ENCODE measurements at places on chromosomes 3 and 15.

GRCh38 chr3:188779281-188779980, 392.3 kb upstream of the TPRG1 start:
- no peak for DNase-seq

DNA sequence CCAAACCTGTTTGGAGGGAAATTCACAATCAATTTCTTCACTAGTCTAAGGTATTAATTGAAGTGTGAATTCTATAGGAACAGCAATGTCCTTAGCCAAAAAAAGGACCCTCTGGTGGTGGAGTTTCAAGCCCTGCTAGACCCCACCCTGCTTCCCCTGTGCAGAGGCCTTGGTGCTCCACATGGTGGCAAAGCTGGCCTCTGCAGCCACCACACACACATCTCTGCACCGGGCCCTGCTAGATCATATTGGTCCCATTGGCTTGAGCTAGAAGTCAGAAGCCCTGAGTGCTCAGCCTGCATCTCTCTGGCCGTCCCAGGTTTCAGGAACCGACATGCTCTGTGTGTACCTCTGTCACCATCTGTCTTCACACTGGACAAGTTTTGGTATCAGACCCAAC, 220.9 kb upstream of the TRIM42 start:
- no peak for DNase-seq

DNA sequence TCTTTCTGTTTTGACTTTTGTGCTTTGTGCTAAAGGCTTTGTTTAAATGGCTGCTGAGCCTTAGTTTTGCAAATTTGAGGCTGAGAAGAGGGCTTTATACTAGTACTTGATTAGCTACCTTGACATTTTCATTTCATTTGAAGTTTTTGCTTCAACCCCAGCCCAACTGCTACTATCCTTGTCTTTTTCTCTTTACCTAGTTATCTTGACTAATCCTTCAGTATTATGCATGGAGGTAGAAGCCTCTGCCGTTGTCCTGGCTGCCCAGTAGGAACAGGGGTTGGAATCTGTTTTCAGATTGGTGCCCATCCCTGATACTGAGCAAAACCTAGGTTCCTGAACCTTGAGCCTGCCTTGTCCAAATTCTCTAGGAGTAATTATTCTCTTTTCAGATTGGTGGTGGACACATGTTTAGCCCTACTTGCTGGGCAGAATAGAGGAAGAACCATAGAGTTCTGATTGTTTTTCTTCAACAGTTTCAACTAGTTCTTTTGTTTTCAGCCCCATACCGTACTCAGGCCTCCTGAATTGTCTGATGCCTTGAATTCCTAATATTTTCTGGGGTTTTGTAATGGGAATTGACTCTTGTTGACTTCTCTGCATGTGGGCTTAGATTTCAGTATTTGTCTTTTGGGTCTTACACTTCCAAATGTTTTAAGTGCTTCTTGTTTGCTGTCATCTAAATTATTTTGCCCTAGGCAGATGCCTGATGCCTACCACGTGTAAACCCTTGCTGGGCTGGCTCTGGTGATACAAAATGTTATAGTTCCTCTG, 143.2 kb downstream of the DOCK3 start:
- no peak for DNase-seq

DNA sequence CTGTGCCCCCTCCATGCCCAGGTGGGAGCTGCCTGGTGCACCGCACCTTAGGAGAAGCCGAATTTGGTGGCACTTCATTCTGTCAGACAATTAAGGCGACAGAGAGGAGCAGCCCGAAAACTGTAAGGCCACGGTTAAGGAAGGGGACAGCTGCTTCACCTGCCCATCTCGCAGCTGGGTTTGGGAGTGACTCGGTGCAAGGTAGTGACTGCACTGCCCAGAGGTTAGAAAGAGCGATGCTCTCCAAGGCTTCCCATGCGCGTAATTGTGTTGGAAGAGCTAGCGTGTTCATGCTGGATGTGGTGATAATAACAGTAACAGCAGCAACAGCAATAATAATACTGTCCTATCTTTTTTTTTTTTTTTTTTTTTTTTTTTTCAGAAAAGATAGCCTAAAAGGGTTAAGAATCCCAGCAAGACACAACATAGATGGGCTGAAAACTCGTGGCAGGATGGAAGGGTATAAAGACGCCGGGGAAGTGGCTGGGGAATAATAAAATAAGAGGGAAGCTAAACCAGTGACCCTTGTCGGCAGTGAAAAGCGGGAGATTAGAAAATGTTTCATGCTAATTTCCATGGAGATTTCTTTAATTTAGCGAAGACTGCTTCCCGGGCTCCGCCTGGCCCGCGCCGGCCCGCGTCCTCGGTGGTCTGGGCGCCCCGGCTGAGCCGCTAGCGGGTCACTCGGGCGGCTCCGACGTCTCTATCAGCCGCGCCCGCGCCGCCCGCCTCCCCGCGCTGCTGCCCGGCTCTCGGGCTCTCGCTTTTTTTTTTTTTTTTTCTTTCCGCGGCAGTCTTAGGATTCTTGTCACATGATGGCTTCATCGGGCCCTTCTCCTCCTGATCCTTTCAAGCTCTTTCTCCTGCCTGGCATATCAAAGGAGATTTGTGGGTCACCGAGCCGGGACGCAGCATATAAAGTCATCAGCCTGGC, 617.1 kb downstream of the NR2F2 start:
- no peak for DNase-seq

DNA sequence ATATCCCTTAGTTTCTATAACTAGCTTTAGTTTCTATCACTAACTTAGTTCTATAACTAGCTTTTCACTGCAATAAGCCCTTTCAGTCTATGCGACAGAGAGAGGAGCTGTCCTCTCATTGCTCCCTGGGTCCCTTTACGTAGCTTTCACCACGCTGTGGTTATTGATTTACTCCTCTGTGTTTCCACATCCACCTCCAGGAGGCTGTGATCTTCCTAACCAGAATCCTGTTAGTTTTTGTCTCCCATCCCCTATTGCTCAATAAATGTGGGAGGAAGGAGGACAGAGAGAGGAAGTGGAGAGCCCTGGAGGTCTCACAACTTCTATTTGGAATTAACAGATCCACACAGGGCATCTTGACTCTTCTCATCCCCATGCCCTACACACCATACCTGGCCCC, 1036.1 kb downstream of the MCTP2 start:
- no peak for DNase-seq

DNA sequence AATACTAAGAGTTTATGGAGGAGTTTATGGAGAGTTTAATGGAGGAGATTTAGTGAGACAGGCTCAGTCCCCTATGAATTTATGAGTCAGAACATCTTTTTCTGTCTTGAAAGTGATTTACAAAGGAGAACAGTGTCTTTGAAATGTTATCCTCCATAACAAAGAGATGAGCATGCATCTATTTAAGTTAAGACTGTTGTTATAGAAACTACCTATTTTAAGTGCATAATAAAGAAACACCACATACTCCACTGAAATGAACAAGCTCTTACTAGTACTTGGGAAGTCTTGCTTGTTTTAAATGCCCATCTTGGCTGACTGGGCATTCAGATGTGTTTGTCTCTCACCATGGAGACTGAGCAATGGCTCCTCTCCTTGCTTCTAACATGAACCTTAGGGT, 118.7 kb upstream of the ACP3 start:
- DNase-seq: no peak

- no peak for DNase-seq
These were observed 21.9 kb downstream of the NRROS start for GRCh38 chr3:196661400-196661799.

DNA sequence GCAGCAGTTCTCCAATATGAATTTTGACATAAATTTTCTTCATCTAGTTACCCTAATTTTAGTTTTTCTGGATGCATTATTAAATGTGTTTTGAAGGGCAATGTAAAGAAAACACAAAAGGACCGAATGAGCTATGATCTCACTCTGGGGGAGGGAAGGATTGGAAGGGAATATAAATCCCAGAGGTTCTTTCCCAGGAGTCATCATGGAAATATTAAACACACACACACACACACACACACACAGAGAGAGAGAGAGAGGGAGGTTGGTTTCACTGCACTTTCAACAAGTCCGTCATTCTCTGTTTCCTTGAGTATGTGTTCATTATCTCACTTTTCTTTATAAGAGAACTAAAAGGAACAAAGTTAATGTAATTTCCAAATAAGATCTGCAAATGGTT, 70.7 kb upstream of the DCBLD2 start:
- no peak for DNase-seq

- DNase-seq: no peak
These were observed 42.3 kb upstream of the KLHL25 start for GRCh38 chr15:85837011-85837433.

DNA sequence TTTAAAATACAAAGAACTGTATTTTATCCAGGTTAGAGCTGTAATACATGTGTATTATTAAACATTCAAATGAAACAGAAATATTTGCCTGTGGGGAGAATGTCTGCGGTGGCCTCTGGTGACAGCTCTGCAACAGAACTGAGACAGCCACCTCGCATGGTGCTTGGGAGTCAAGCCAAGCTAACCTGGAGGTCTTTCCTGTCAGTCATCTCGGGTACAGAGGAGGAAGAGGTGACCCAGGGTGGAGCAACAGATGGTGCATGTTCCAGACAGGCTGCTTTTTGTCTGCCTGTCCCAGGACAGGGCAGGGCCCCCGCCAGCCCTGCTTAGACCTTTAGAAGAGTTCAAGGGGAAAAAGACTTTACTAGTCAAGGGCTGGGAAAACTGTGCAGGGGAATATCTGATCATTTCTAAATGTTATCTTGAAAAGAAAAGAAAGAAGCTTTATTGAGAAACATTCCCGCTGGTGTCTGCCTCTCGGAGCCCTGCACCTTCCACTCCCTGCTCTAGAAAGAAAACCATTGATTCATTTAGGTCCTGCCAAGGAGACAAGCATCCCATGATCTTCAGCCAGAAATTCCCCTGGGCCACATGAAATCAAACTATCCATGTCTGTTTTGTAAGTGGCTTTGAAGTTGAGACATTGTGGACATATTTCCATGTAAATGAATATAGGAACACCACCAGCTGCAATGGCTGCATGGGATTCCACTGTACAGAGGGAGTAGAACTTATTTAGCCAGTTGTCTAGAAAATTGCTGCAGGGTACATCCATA, 5.5 kb upstream of the NR2E3 start:
- DNase-seq: no peak

- DNase-seq: no peak
These were observed 184.4 kb upstream of the LPP start for GRCh38 chr3:187969581-187969950.

DNA sequence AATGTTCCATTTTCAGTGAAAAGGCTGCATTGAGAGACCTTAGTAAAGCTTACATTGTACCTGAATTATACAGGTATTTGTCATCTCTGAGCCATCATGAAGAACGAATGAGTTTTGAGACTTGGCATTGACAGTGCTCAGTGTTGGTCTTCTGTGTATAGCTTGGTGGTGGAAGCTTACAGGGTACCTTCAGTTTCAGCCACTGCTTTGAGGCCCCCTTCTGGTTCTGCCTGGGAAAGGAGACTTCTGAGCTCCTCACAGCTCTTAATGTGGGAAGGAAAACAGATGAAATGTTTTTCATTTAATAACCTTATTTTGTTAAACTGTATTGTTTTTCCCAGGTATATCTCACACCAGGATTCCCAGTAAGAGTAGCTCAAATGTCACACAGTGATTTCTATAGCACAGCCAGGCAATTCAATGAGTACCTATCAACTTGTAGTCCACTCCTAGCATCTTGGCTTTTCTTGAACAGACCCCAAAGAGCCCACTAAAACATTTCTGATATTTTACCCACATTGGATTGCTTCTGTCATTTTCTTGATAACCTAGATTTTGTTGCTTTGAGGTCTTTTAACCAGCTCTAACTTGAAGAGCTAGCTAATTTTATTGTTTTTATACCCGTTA, 5.6 kb downstream of the SERPINI1 start:
- DNase-seq: no peak

Measured in C1 segment of cervical spinal cord (tissue), 14 donors.